Daoy (cell line): ENCODE measurements at places on chromosomes 12 and 14. TPM values are rescaled to one million over a fixed set of nuclear protein-coding genes. Genes with fewer than 3 reads are reported as not detected.

Gene SOAT2
- not detected in 2 replicates for total RNA-seq

GRCh38 chr12:11773889-11774677 lies 124.6 kb downstream of the ETV6 start:
- DNase-seq: no peak

DNA sequence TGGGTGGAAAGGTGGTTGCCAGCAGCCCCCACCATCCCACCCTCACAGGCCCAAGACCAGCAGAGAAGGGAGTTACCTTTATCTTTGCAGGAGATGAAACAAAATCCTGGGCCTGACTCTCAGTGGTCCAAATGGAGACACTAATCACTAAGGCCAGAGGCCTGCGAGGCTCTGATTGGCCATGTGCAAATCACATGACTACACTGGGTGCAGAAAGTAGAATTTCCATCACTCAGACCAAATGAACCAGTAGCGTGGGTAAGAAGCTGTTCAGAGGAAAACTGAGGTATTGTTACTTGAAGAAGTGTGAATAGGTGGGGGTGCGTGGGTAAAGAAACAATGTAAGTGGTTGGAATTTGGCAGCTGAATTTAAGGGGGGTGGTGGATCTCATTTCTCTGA lies 20.2 kb upstream of the PPP1CC start:
- DNase-seq: no peak

Gene SERPINA10
- total RNA-seq: not detected in 2 replicates

- DNase-seq: no peak
These were observed 23.9 kb upstream of the ATP2B1 start for GRCh38 chr12:89732522-89732921.

DNA sequence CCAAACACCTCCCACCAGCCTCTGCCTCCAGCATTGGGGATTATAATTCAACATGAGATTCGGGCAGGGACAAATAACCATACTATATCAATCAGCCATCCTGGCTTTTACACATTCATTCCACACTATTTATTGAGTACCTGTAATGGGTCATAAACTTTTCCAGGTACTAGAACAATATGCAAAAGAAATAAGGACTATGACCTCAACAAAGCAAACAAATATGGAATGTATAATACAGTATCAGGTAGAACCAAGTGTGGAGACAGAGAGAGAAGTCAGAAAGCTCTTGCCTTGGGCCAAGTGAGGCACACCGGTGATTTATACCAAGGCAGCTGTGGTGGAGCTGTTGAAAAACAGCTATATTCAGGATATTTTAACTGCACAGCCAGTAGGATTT lies 116.3 kb downstream of the TSPAN8 start:
- no peak for DNase-seq

DNA sequence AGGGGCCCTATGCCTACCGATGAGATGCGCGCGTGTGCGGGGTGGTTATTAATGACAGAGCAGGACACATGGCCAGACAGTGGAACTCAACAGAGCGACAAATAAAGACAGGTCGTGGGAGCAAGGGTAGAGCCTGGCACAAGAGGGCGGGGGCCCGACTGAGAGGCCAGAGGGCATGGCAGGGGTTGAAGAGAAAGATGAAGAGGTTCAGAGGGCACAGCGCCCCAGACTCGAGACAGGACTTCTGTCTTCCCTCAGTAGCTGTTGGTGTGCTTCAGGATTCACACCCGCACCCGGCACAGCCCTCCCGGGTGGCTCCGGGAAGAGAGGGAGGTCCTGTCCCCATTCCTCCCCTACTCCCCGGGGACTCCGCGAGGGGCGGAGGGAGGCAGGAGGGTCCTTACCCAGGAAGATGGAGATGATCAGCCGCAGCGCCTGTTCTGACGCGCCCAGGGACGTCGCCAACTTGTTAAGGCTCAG lies 366 bp downstream of the LPCAT3 start:
- DNase-seq: no peak

Gene PTPRR
- total RNA-seq: 3.5 and 6.8 TPM in 2 replicates

- DNase-seq: no peak
These were observed 373.9 kb downstream of the ALG10 start for GRCh38 chr12:34396006-34396860.

DNA sequence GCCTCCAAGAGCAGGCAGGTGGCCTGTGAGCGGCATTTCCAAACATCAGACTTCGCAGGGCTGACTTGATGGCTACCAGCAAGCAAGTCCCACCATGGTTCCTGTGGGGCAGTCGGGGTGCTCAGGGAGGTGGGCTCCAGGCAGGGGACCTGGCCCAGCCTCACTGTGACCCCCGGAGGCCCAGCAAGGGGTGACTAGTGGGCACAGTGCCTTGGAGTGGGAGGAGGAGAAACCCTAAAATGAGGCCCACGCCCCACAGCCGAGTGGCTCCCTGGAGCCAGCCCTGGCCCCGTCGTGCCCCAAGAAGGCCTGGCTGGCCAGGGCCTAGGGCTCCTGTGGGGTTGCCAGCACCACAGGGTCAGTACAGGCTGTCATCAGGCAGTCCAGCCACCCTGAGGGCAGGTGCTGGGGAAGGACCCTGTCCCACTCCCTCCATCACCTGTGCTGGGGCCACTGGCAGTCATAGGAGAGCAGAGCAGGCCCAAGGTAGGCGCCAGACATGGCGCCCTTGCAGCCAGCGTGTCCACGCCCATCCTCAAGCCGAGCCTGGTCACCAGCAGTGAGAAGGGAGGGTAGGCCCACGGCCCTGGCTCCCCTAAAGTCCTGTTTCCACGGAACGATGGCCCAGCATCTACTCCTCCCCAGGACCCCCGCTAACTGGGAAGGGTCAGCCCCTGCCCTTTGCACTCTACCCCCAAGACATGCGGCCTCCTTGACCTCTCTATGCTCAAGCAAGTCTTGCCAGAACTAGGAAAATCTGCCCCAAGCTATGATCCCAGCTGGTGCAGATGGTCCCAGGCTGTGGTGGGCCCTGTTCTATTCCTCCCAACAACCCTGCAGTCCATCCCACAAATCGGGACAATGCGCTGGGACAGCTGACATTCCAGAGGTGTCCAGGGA lies 144.2 kb upstream of the C14orf180 start:
- no peak for DNase-seq

Gene TBC1D30
- 11.8 and 13.0 TPM in 2 replicates for total RNA-seq

- no peak for DNase-seq
These were observed 26.9 kb downstream of the MOK start for GRCh38 chr14:102277874-102278630.

Gene SVOP
- not detected in 2 replicates for total RNA-seq

Gene CAPZA3
- not detected in 2 replicates for total RNA-seq

DNA sequence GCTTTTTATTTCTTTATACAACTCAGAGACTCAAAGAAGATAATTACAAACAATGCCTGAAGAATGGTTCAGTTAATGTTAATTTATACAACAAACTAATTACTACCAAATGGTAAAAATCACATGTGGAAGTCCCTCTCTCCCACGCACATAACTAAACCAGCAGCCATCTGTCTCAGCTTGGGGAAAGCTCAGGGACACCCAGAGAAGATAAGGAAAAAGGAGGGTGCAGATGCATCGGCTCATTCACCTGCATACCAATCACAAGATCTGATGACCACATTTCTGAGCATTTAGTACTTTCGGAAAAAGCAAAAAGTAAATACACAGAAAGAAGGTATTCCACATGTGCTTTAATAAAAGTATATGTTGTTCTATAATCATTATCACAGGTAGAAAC lies 136.3 kb downstream of the SOX5 start:
- no peak for DNase-seq

DNA sequence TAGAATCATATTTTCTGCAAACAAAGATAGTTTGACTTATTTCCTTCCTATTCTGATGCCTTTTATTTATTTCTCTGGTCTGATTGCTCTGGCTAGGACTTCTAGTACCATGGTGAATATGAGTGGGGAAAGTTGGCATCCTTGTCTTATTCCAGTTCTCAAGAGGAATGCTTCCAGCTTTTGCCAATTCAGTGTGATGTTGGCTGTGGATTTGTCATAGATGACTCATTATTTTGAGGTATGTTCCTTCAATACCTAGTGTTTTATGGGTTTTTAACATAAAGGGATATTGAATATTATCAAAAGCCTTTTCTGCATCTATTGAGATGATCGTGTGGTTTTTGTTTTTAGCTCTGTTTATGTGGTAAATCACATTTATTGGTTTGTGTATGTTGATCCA lies 139.4 kb upstream of the CNTN1 start:
- DNase-seq: no peak

GRCh38 chr12:459430-460258 lies at the start of gene B4GALNT3:
Gene B4GALNT3 (plus strand): TSS chr12:459939. CDS start chr12:460377, 438 bp downstream.
- peak; percentile 32 for DNase-seq

DNA sequence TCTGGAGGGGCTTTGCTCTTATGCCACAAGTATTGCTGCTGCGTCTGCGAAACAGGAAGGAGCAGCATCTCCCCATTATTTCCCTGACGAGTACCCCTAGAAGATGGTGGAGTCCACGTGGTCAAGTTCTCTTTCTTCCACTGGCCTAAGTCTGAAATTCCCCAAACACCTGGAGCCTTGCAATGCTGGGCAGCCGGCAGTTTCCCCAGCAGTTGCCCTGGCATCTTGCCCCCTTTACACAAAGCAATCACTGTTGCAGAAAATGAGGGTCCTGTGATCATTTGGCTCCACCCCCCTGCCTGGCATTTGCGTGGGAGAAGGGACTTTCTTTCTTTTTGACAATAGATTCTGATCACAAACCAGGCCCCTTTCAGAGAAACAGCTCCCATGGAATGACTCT lies 56.9 kb downstream of the FOS start:
- DNase-seq: no peak

GRCh38 chr12:96988919-96989318 lies 81.9 kb downstream of the NEDD1 start:
- no peak for DNase-seq

Gene LHX5
- 0.09 and 0.46 TPM in 2 replicates for total RNA-seq

Gene HOXC4
- total RNA-seq: 2.4 and 4.7 TPM in 2 replicates

GRCh38 chr14:83171761-83172160 lies 1638.1 kb upstream of the SEL1L start:
- no peak for DNase-seq

GRCh38 chr14:94109915-94110250 lies 653 bp upstream of the IFI27 start:
- no peak for DNase-seq

Gene NRXN3
- total RNA-seq: 0.11 and 0.68 TPM in 2 replicates

Gene SYCP3
- total RNA-seq: not detected in 2 replicates

Gene EGLN3
- 4.0 and 4.3 TPM in 2 replicates for total RNA-seq

- no peak for DNase-seq
These were observed 84.0 kb downstream of the PELI2 start for GRCh38 chr14:56202256-56202655.

Gene SERPINA12
- total RNA-seq: not detected in 2 replicates

Gene KRT74
- not detected in 2 replicates for total RNA-seq

Gene AQP5
- total RNA-seq: not detected in 2 replicates

DNA sequence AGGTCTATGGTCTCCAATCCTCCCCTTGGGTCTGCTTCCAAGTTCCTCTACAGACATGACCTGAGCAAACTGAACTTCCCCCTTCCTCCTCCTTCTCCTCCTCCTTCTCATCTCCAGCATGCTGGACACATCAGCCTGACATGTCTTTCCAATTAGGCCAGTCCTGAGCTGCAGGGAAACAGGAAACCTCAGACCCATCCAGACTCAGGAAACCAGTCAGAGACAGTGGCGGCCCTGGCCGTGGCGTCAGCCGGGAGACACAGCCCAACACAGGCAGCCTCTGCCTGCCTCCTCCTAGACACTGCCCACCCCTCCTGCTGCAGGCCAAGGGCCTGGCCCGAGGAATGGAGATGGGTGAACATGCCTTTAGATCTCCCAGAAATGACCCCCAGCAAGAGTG lies 468.8 kb downstream of the BCL11B start:
- peak; percentile 20 for DNase-seq

DNA sequence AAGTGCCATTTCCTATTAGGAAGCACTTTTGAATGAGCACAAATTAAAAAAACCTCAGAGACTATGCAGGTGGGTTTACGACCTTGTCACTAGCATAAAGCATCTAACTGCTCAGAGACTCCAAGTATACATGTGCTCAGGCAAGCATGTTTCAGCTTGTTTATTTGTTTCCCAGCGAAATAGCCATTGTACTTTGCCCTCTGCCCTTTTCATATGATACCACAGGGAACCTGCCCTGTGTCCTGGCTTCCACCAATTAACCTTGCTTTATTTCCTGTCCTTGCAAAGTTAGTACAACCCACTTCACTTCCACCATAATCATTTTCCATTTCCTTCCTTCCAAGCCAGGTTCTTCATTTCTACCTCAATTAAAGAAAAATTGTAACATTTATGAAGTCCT lies 194.9 kb downstream of the DUSP6 start:
- no peak for DNase-seq

GRCh38 chr14:88003425-88003824 lies 1.5 kb upstream of the GPR65 start:
- DNase-seq: no peak

DNA sequence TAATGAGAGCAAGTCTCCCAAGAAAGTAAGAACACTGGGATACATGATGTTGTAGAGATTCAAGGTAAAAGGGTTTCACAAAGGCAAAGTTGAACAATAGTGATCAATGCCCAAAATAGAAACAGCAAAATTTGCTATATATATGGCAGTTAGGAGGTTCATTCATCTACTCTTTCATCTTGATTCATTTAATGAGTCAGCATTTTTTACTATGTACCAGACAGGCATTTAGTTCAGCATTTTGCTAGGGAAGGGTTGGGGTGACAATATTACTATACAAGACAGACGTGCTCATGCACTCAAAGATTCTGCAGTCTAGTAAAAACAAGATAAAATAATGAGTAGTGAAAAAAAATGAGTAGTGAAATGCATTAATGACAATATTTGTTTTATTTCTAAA lies 264.9 kb upstream of the LMO3 start:
- DNase-seq: no peak

Gene RAD9B
- total RNA-seq: 0.40 and 1.1 TPM in 2 replicates

Gene ZDHHC17
- 23.3 and 33.9 TPM in 2 replicates for total RNA-seq
